Stimulated activated CD4-positive, alpha-beta T cell treated with anti-CD3 and anti-CD28 coated beads, Interleukin-15, amount 100 ng/mL, for 1 hour (primary cell): ENCODE measurements at places on chromosomes 3 and 15.

DNA sequence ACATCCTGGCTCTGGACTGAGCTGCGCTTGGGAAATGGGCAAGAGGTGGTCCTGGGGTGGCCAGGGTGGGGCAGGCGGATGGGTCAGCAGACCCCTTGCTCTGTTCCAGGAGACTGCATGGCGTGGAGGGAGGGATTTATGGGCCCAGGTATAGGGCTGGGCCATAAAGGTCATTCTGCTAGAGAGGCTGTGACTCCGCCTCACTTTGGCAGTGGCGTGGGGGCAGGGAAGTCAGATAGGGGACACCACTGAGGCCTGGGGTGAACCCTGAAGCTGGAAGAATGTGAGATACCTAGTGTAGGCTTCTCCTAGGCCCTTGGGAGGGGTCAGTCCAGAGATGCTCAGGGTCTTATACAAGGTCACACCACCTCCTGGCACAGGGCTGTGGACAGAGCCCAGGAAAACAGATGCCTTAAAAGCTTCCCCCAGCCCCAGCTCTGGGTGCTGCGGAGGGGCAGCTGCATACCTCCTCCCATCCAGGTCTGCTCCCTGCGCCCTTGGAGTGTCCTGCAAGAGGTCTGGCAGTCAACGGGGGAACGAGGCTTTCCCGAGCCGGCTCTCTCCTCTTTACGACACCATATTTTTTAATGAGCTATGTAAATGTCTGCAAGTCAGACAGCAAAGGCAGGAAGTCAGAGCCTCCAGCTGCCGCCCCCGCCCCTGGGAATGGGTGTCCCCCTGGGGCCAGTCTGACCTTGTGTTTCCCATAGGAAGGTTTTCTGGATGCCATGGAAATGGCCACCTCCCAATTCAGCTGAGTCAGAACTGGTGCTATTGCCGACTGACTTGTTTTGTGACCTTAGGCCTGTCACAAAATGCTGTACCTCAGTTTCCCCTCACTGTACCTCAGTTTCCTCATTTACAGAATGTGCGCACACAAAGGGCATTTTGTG is 26.3 kb downstream of the LINGO1 start:
- DNase-seq, result no peak

- DNase-seq, result no peak
Observed at GRCh38 chr3:9124730-9125129, 124.7 kb downstream of the SRGAP3 start.

DNA sequence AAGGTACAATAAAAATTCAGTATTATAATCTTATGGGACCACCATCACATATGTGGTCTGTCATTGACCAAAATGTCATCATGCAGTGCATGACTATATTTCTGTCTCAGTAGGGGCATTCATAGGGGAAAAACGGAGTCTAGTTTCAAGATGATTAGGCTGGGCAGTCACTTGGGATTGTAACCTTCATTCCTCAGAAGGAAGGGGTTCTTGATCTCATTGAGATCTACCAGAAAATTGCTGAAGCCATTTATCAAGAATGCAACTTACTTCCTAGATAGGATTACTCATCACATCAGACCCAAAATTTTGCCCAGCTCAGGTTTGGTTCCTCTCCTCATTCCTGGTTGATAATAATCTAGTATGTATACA is 37.3 kb downstream of the BTD start:
- no peak for DNase-seq

- DNase-seq, result no peak
Observed at GRCh38 chr3:85476891-85477495, 518.2 kb downstream of the CADM2 start.

GRCh38 chr3:184176377-184177330 is 2.0 kb downstream of the AP2M1 start:
- no peak for DNase-seq
